ENCODE measurements at places on chromosomes 16 and 17.

- DNase-seq, result no peak
These were observed 21.2 kb downstream of the PITPNA start for GRCh38 chr17:1541367-1541904.

- no peak for DNase-seq
These were observed 23.9 kb downstream of the PIEZO1 start for GRCh38 chr16:88761143-88761534.

- no peak for DNase-seq
These were observed 4.6 kb upstream of the PMP22 start for GRCh38 chr17:15269780-15270089.

DNA sequence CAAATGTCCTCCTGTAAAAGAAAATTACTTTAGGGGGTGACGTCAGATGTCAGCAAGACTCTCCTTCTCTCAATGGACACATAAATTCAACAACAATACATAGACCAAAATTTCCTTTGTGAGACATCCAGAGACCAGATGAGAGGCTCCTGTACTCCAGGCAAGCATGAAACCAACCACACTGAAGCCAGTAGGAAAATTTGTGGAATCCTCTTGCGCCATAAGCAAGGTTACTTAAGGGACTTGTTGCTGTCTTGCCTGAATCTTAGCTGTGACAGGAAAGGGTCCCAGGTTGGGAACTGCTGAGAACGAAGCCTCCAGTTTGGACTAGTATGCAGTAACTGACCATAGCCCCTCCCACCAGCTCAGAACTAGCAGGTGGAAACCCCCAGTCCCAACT is 56.0 kb downstream of the CEP112 start:
- no peak for DNase-seq

DNA sequence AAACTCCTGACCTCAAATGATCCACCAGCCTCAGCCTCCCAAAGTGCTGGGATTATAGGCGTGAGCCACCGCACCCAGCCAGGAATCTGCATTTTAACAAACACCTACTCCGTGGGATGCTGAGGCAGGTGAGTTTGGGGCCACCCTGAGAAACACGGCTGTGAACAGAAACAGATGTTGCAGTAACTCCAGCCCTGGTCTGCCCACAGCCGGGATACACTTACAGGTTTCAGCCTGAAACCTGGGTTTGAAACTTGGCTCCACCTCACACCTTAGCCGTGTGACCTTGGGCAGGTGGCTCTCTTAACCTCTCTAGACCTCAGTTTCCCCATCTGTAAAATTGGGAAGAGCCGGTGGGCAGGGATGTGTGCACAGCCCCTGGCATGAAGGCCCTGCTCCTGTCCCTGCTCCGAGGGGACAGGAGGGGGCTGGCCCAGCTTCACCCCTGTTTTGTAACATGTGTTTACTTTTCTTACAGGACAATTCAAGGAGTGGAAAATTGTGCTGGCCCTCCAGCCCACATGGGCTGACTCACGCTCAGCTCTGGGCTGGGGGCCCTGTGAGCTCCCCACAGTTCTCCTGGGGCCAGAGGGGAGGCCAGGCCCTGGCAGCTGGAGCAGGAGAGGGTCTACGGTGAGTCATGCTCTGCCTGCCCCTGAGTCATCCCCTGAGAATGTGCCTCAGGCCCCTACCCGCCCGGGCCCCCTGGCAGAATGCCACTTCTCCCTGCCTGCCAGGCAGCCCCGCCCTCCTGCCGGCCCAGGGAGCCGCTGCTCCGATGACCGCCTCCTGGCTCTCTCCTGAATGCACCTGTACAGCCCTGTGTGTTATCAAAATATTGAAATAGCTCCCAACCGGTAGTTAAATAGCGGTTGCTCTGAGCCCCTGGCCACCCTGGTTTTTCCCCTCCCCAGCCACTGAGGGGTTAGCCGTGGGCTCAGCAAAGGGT is 7.7 kb upstream of the PPL start:
- DNase-seq, result no peak

- no peak for DNase-seq
These were observed 20.4 kb upstream of the RCVRN start for GRCh38 chr17:9925457-9925856.

GRCh38 chr17:7356072-7356549 is 1.2 kb downstream of the TMEM95 start:
- peak; percentile 57 for DNase-seq

- DNase-seq, result no peak
These were observed 186.9 kb downstream of the ENGASE start for GRCh38 chr17:79261355-79262072.

DNA sequence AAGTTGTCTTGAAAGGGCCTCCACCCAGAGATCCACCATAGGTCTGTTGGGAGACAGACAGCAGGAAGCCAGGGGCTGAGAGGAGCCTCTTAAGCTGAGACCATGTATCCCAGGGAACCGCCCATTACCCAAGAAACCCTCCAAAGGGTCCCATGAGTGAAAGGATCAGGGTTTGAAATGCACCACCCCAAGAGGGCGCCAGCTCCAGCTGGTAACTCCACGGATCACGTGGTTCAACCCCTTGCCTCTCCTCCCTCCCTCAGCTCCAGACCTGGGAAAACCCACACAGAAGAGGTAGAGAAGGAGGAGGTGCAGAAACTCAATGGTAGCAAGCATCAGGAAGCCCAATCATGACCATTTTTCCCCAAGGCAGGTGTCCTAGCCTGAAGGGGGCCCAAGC is 148.7 kb downstream of the AIPL1 start:
- DNase-seq, result no peak

- DNase-seq, result no peak
These were observed 773 bp downstream of the PHLPP2 start for GRCh38 chr16:71723537-71724319.

DNA sequence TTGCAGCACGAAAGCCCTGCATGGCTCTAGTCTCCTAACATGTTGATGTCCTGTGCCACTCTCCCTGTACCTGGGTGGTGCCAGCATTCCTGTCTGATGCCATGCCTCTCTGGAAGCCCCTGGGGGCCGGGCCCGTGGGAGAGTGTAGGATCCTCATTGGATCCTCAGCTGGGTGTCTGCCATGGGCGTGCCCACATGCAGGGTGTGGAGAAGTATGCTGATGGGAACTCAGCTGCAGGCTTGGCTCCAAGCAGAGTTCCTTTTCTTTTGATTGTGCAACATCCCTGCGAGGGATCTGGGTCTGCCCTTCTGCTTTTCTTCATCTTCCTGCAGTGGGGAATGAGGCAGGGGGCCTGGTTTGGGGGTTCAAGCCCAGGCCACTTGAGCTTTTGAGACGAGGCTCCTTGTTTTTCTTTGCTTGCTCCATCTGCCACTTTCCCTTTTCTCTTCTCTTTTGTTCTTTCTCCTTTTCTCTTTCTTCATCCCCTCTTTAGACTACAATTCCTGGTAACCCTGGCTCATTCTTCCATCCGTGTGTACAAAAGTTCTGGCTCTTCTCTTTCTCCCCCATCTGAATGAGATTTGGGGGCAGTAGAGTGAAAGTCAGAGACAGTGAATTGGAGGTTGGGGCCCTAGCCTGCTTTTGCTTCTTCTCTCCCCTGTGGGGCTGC is 32.9 kb downstream of the KSR1 start:
- DNase-seq, result no peak

GRCh38 chr17:64063766-64064224 is 43.4 kb upstream of the ICAM2 start:
- DNase-seq, result no peak

DNA sequence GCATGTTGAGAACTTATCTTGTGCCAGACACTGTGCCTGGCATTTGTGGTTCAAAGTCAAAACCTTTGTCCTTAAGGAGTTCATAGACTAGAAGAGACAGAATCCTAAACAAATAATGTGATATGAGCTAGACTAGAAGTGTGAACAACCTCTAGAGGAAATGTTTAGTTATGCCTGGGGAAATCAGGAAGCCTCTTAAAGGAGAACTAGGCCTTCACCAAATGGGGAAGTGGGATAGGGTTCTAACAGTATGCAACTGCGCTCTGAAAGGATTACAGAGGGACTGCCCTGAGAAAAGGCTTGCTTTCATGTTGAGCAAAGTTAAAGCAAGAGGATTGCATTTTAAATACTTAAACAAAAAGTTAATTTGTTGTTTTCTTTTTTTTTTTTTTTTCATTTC is 4.9 kb downstream of the RUNDC1 start:
- DNase-seq, result no peak

Data from cerebellar nuclear complex (tissue), 1 donor.